ENCODE measurements at places on chromosomes 13 and 19. TPM values are rescaled to one million over a fixed set of nuclear protein-coding genes. Genes with fewer than 3 reads are reported as not detected.

Gene ARL11
- total RNA-seq = 0.14 TPM

Gene CEACAM19
- total RNA-seq = 0.27 TPM

Gene NANOS3
- 0.87 TPM for total RNA-seq

Gene MEDAG
- not detected for total RNA-seq

DNA sequence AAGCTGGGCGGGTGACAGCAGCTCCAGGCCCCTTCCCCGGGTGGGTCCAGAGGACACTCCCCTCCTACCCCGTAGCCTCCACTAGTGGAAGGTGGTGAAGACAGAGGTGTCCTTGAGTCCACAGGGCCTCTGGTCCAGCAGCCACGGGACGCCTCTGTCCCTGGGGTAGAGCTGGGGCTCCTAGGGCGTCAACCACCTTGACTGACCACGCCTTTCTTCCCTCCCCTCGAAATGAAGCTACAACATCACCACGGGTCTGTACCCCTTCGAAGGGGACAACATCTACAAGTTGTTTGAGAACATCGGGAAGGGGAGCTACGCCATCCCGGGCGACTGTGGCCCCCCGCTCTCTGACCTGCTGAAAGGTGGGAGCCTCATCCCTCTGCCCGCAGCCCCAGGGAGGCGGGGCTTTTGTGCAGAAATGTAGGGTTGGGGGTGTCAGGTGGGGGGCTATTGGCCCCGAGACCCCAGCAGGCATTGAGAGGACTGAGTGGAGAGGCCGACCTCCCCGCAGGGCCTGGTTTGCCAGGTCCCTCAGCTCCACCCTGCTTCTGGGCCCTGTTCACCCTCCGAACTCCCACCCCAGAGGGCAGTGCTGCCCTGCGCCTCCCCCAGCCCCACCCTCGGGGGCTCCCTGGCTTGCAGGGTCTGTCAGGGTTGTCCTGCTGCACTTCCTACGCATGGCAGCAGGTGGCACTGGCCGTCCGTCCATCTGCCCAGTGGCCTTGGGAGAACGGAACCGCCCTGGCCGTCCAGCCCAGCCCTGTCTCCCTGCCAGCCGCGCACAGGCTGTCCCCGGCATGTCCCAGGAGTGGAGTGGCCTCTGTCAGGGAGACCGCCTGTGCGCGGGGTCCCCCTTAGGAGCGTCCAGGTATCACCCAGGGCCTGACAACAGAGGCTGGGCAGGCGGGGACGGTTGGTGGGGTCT, 15.7 kb downstream of the STK11 start:
- no peak overlapping the region for H3K4me3 ChIP-seq
- no peak for DNase-seq
- peaks cover 50% of the 10 kb centered on the region for H3K36me3 ChIP-seq
- H3K27ac ChIP-seq = no peak overlapping the region
- H3K4me1 ChIP-seq = no peaks in the 10 kb centered on the region

DNA sequence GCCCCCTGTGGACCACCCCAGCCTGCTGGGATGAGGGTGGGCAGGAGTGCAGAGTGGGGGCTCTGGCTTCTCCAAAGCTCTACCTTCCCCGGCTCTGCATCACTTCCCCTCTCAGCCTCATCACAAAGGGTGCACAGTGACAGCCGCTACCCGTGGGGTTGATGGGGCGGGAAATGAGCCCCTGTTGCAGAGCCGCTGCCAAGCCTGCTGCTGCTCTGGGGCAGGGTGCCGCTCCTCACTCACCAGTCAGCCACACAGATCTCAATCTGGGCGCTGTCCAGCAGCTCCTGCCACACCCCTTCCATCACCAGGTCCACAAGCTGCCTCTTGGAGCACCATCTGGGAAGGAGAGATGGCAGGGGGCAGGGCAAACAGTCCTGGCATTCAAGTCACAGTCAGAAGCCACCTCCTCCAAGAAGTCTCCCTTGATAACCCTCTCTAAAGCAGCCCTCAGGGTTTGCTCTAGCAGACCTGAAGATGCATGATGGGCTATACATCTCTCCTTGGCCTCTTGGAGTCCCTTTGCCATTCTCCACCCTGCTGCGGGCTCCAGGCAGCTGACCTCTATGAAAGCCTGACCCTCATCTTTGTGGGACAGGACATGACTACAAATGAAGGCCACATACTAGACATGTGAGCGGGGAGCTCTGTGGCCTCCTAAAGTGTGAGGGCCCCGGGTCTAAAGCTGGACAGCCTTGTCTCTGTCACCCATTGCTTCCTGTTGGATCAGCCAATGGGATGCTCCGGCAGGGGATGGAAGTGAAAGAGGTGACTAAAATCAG, 15.7 kb downstream of the MRPS12 start:
- H3K4me1 ChIP-seq = peaks cover 19% of the 10 kb centered on the region
- H3K27ac ChIP-seq = no peak overlapping the region
- DNase-seq = no peak
- peaks cover 3% of the 10 kb centered on the region for H3K27me3 ChIP-seq
- no peak overlapping the region for H3K4me3 ChIP-seq

DNA sequence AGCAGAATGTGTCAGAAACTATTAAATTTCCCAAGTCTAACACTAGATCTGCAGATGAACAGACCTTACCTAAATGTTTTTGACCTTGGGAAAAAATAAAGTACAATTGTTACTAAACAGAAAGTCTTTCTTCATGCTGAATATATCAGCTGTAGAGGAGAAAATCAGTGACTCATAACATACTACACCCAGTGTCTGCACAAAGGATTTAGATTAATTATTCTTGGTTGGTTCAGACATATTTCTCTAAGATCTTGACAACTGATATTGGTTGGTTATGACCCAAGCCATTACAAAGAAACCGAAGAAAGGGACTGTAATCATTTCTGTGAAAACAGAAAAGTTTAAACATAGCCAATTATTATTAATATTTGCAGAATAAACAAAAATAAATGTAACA, 225.1 kb downstream of the HS6ST3 start:
- no peak overlapping the region for H3K4me3 ChIP-seq
- H3K4me1 ChIP-seq = no peaks in the 10 kb centered on the region
- no peaks in the 10 kb centered on the region for H3K27me3 ChIP-seq

GRCh38 chr13:88257706-88258105, 586.5 kb downstream of the SLITRK5 start:
- H3K4me3 ChIP-seq = no peak overlapping the region
- no peak overlapping the region for H3K27ac ChIP-seq
- no peaks in the 10 kb centered on the region for H3K27me3 ChIP-seq
- H3K36me3 ChIP-seq = no peaks in the 10 kb centered on the region

- no peaks in the 10 kb centered on the region for H3K4me1 ChIP-seq
- H3K27me3 ChIP-seq = no peaks in the 10 kb centered on the region
- H3K4me3 ChIP-seq = no peak overlapping the region
- no peak overlapping the region for H3K27ac ChIP-seq
- no peaks in the 10 kb centered on the region for H3K36me3 ChIP-seq
These were observed 64.2 kb upstream of the UBAC2 start for GRCh38 chr13:99136427-99136954.

DNA sequence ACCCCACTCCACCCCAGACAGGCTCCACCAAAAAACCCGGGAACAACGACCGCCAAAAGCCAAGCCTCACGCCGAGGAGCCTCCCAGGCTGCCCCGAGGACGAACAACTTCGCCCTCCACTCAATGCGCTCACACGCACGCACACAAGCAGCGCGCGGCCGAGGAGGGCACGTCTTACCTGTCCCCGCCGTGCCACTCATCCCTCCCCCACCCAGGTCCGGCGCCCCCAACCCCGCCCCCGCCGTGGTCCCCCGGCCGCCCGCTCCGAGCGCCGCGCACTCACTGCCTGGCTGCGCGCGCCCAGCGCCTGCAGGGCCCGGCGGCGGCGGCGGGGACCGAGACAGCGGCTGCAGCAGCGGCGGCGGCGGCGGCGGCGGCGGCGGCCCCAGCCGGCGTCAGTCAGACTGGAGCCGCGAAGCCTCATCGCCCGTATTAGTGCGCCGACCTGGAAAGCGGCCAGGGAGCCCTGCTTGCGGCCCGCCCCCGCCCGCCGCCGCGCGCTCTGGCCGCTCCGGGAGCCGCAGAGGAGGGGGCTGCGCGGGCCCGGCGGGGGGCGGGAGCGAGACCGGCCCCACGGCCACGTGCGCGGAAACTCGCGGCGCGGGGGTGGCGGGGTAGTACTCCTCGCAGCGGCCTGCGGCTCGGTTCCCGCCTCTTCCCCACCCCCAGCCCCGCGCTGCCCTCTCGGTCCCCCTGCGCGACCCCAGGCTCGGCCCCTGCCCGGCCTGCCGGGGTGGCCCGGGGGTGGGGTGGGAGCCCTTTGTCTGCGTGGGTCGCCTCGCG, at the start of gene SMAD9:
Gene SMAD9, minus strand, starts transcription at position 406 of the 783 bp plus-strand sequence. CDS start 40,549 bp downstream, outside the sequence.
- no peak within 1 kb of the TSS for H3K27ac ChIP-seq
- H3K27me3 ChIP-seq = peaks cover 59% of the 10 kb centered on the region
- no peak within 1 kb of the TSS for H3K4me3 ChIP-seq
- no peaks in the 10 kb centered on the region for H3K36me3 ChIP-seq
- peaks cover 4% of the 10 kb centered on the region for H3K4me1 ChIP-seq

GRCh38 chr13:29594710-29595379, 643 bp downstream of the SLC7A1 start:
- H3K36me3 ChIP-seq = peaks cover 2% of the 10 kb centered on the region
- H3K27ac ChIP-seq = peak overlapping the region; percentile 31
- H3K27me3 ChIP-seq = no peaks in the 10 kb centered on the region
- H3K4me1 ChIP-seq = peaks cover 29% of the 10 kb centered on the region
- DNase-seq = peak; percentile 32

DNA sequence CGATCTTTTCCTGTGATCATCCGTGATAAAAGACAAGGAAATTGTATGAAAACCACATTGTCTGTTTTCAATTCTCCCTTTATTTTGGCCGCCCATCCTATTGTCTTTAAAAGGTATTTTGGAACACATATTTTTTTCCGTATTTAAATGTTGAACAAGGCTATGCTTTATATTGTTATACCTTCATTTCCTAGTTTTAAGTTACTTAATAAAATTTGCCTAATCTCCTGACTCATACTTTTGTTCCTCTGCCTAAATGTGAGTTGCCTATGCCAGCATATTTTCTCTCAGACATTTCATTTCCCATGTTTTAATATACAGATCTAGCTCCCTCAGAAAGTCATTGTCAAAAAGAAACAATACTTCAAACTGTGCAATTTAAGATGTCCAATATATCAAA, 104.2 kb downstream of the SLITRK6 start:
- no peaks in the 10 kb centered on the region for H3K36me3 ChIP-seq
- H3K27ac ChIP-seq = no peak overlapping the region
- no peak for DNase-seq

- no peak for DNase-seq
- H3K4me3 ChIP-seq = no peak overlapping the region
- H3K36me3 ChIP-seq = no peaks in the 10 kb centered on the region
- H3K27ac ChIP-seq = no peak overlapping the region
- no peaks in the 10 kb centered on the region for H3K4me1 ChIP-seq
These were observed 23.8 kb upstream of the C13orf42 start for GRCh38 chr13:51134763-51135365.

GRCh38 chr13:105848494-105848893, 687.0 kb downstream of the EFNB2 start:
- DNase-seq = no peak
- no peaks in the 10 kb centered on the region for H3K36me3 ChIP-seq
- H3K4me1 ChIP-seq = no peaks in the 10 kb centered on the region
- H3K27me3 ChIP-seq = no peaks in the 10 kb centered on the region

GRCh38 chr13:48158915-48159314, 64.0 kb upstream of the MED4 start:
- no peak overlapping the region for H3K4me3 ChIP-seq
- no peaks in the 10 kb centered on the region for H3K36me3 ChIP-seq
- DNase-seq = no peak

- DNase-seq = no peak
- H3K27ac ChIP-seq = no peak overlapping the region
- H3K27me3 ChIP-seq = no peaks in the 10 kb centered on the region
- no peaks in the 10 kb centered on the region for H3K4me1 ChIP-seq
- H3K36me3 ChIP-seq = no peaks in the 10 kb centered on the region
- no peak overlapping the region for H3K4me3 ChIP-seq
These were observed 318.8 kb downstream of the SPRY2 start for GRCh38 chr13:80022146-80022545.

GRCh38 chr19:10033614-10034013, 20.3 kb downstream of the RDH8 start:
- no peak overlapping the region for H3K4me3 ChIP-seq
- H3K27me3 ChIP-seq = peaks cover 28% of the 10 kb centered on the region
- no peaks in the 10 kb centered on the region for H3K4me1 ChIP-seq
- no peak for DNase-seq

GRCh38 chr19:3577723-3578344, 5.1 kb downstream of the HMG20B start:
- peaks cover 11% of the 10 kb centered on the region for H3K4me1 ChIP-seq
- H3K36me3 ChIP-seq = no peaks in the 10 kb centered on the region
- no peak for DNase-seq
- H3K27me3 ChIP-seq = no peaks in the 10 kb centered on the region
- no peak overlapping the region for H3K27ac ChIP-seq

- DNase-seq = no peak
- H3K4me1 ChIP-seq = no peaks in the 10 kb centered on the region
- no peaks in the 10 kb centered on the region for H3K36me3 ChIP-seq
These were observed 104.9 kb downstream of the MZT1 start for GRCh38 chr13:72622546-72622945.

Data from CD4-positive, alpha-beta T cell (primary cell).